ENCODE measurements at places on chromosomes 3 and 15.

- no peak for DNase-seq
Measured at GRCh38 chr3:18499301-18499700, 74.2 kb upstream of the SATB1 start.

DNA sequence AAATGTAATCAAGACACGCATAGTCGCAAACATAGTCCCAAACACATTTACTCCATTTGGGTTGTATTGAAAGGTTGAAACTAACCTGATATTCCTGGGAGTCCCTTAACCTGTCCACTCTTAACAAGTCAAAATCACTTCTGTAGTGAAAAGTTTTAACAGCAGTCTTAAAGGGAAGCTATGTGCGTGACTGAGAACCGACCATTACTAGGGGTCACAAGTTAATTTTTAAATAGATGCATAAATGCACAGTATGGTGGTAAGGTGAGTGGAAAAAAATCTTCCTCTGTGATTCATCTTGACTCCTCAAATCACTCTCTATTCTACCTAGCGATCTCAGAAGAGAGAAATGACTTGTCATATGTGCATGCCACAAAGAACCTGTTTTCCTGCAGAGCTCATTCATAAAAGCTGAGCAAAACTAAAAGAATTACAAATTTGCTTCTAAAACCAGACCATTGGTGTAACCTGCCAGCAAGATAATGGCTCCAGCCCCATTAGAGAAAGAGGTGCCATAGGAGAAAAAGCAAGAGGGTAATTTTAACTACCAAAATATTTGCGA, 4.8 kb downstream of the GPR15 start:
- DNase-seq, result no peak

- no peak for DNase-seq
Measured at GRCh38 chr15:32918547-32918946, 200.7 kb downstream of the GREM1 start.

- no peak for DNase-seq
Measured at GRCh38 chr3:72217570-72217969, 432.6 kb upstream of the PROK2 start.

DNA sequence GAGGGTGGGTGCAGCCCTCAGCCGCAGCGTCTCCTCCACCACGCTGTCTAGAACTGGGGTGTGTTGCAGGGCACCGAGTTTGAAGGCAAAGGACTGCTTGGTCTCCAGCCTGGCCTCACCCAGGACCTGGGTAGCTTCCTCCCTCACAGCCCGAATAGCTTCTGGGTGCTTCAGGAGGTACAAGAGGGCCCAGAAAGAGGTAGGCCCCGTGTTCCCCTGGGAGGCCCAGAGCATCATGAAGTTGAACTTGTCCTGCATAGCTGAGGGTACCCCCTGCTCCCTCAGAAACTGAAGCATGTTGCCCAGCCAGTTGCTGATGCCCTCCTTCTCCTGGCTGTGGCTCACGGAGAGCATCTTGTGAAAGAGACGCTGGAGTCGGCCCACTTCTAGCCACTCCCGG, 930 bp downstream of the CYP8B1 start:
- DNase-seq, result no peak

- no peak for DNase-seq
Measured at GRCh38 chr3:183131186-183131725, 31.3 kb downstream of the LAMP3 start.

- no peak for DNase-seq
Measured at GRCh38 chr15:43370310-43370974, 401 bp downstream of the ZSCAN29 start.

Measured in retinal pigment epithelial cell (primary cell).